Nephron progenitor cell (in vitro differentiated cells): ENCODE measurements at places on chromosomes 12 and 14.

DNA sequence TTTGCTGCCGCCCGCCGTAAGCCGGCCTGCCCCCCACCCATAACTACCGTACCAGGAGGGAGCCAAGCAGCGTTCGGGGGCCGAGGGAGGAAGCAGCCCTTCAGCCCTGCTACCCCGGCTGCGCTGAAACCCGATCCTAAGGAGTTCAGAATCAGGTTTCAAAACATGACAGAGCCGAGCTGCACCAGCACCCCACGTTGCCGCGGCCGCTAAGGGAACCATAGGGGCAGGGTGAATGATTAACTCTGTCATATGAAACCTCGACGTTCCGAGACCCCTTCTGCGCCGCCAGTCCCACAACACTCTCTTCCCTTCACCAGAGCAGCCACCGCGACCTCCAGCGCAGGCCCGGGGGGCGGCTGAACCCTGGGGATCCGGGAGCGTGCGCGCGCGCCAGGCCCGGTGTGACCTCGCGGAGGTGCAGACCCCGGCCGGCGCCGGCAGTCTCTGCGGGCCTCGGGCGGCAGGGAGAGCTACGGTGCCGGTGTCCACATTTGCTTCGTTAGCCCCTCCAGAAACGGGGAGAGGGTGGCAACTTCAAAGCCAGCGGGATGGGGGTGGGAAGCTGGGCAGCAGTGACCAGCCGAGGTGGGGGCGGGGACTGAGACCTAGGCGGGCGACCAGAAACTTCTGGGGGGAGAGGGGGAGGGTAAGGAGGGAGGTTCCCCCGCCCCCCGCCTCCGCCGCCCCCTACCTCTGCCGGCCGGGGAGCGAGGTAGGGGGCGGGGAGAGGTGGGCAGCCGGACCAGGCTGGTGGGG, 1.6 kb downstream of the SIX4 start:
- DNase-seq, result peak; percentile 79

- no peak for DNase-seq
Observed at GRCh38 chr12:11578461-11578993, 70.9 kb upstream of the ETV6 start.

DNA sequence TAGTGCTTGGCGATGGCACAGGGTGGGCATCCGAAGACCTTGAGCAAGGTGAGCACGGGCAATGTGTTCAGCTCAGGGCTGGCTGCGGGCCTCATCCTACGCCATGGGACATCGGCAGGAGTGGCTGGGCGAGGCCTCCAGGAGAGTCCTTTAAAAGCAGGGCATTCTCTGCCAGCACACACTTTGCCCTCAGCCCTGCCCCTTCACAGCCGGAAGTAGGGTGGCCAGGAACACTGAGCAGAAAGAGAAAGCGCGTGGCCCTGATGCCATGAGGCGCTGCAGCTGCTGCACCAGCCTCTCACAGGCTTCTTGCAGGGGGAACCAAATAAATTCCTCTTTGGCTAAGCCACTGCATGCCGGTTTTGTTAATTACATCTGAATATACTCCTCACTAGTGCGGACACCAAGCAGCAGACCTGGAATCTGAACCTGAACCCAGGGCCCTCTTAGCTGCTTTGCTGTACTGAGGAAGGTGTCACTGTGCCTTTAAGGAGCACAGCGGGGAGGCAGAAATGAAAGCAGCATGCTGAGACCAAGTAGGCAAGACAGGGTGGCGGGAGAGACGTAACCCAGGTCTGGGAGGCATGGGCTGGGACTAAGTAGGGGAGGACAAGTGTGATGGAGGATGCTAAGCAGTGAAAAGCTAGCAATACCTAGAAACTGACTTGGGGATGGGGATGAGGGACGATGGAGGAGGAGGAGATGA, 155.2 kb downstream of the TTC7B start:
- DNase-seq, result no peak

DNA sequence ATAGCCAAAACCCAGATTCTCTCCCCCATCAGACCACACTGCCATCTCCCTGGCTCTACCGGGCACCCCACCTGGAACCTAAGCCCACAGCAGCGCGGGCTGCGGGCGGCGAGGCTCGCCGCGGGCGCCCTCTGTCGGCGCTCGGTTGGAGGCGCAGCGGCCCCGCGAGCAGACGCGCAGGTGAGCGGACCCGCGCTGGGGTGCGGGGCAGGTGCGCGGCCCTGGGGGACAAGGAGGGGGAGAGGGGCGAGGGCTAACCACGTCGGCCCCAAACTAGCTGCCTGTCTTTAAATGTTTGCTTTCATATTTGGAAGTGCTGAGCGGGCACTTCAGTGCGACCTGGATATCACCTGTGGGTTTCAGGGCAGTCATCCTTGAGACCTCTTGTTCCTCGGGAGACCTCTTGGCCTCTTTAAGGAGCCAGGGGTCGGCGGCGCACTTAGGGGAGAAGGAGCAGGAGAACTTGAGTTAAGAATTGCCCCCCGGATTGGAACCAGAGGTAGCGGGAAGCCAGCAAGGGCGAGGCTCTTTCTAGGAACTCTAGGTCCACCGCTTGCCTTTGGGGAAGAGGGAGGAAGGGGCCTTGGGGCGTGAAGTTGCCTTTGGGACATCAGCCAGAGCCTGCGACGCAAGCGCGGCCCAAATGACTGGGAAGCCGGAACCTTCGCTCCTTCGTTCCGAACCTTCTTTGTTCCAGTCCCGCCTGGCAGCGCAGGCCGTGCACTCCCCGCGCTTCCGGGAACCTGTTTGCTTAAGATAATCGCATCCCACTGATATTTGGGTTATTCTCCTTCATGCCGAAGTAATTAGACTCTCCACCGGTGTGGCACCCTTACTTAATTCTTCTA, 78.7 kb downstream of the NEDD1 start:
- peak; percentile 56 for DNase-seq

DNA sequence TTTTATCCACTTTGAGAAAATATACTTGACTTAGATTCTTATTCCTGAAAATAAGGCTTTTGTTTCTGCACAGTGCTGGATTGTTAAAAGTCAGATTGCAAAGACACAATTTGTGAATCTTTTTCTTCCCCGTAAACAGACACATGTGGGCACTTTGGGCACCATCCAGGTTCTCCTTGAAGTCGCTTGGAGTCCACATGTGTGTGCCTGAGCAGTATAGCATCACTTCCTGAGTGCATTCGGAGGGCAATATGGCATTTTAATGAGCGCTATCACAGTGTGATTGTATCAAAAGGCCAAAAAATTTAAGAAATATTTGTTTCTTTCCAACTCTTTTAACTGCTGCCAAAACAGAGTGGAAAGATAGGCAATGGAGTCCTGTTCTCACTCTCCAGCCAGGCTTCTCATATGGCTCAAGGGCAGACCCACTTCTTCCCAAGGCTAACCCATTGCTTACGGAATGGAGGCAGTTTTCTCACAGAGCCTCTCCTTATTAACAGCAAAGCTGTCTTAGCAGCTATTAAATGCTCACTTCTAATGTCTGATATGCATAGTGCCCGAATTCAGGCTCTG, 397.1 kb downstream of the EGLN3 start:
- no peak for DNase-seq

DNA sequence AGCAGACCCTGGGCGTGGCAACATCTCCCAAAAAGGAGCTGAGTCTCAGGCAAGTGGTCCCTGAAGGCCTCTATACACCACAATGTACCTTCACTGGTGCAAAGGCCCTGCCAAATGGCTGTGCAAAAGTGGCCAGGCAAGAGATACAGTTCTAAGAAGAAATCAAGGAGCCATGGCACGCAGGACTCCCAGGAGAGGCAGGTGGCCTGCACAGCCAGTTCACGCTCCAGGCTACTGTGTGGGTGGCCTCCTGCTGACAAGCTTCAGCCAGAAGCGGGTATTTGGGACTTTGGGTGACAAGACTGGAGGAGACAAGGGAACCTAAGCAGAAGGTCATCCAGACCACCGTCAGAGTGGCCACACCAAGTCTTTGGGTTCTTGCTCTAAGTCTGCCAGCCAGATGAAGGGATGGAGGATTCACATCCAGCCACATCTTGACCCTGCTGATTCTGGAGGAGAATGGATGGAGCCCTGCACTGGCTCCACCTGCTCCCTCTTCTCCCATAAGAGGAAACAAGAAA, 20.5 kb upstream of the ZFP36L1 start:
- no peak for DNase-seq

DNA sequence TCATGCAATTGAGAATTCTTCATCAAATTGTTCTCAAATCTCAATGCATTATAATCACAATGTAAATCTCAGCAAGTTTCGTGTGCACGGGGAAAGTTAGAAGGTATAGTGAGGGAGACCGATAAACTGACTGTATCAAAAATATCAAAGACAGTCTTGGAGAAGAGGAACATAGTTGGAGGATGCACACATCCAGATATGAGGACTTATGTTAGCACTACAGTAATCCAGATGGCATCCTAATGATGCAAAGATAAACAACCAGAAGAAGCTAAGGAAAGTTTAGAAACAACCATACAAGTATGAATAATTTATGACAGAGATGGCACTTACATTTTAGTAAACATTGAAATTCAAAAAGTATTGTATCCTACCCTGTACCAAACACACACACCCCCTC, 760.1 kb downstream of the RPS29 start:
- DNase-seq, result no peak

DNA sequence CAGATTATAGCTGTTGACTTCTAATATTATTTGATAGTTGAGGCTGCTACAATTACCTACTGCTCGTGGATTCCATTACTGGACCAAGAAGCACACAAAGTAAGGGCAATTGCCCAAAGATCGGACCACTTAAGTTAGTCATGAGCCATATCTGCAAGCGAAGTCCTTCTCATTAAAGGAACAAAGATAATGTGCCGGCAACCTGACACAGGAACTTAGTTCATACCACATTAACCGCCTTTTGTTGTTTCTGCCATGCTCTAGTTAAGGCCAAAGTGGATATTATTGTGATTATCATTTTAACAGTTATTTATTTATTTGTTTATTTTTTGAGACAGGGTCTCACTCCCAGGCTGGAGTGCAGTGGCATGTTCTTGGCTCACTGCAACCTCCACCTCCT, 38.1 kb upstream of the TMED10 start:
- no peak for DNase-seq

DNA sequence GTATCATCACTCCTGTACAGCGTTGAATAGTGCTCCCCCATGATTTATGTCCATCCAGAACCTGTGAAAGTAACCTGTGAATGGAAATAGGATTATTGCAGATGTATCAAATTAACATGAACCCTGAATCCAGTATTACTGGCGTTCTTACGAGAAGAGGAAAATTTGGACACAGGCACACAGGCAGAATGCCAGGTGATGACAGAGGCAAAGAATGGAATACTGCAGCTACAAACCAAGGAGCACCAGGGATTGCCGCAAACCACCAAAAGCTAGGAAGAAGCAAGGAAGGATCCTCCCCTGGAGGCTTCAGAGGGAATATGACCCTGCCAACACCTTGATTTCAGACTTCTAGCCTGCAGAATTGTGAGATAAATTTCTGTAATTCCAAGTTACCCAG, 113.5 kb upstream of the EGLN3 start:
- no peak for DNase-seq

GRCh38 chr14:52733824-52734223, 3.9 kb downstream of the STYX start:
- DNase-seq, result no peak
